ENCODE measurements at places on chromosomes 2 and 18.
A peak's percentile ranks its signal among the peaks of the same experiment; 100 is the strongest.

DNA sequence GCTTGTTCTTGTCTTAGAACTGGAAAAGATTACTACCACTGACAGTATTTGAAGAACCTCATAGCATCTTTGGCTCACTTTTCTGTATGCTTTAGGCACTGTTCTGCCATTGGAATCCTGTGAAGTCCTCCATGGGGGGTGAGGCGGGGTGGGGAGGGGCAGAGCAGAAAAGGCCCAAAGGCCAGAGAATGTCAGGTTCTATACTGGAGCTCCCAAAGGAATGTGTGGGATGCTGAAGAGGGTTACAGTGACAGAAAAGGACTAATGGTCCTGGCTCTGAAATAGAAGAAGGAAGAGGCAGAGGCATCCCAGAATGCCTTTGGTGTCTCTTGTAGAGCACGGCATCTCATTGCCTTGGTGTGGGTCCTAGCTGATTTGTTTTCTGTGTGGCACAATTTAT lies 141.9 kb downstream of the HAUS1 start:
- DNase-seq: no peak

- peak; percentile 91 for DNase-seq
These were observed 16.4 kb upstream of the MARCHF7 start for GRCh38 chr2:159695795-159696448.

DNA sequence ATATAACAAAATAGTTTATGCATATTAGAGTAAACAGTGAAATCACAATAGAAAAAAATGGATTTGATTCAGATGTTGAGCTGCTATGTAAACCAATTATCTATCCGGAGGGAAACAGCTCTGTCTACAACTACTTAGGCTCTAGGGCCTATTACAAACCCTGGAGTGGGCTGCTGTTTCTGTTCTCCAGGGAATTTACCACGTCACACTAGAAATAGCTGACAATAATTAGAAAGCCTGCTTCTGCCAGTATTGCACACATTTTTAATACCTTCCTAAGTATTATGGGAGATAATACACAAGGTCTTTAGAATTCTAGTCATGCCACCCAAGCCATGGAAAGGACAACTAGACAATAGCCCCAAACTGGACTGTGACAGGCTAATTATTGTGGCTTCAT lies 411.1 kb downstream of the FIGN start:
- DNase-seq: no peak

DNA sequence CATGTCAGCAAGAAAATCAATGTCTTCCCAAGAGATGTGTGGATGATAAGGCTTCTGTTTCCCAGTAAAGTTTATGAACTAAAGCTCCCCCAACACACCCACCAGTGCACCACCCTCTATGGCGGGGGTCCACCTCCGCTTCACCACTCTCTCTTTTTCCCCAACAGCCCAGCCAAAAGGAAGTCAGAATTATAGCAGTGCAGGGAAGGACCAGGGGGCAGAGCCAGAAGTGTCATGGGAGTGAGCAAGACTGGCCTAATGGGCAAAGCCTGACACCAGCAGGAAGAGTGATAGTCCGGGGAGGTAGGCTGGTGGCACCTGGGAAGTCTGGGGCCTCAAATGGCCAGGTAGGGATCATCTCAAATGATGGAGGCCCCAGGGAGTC lies 167.7 kb downstream of the ZFP36L2 start:
- DNase-seq: no peak

DNA sequence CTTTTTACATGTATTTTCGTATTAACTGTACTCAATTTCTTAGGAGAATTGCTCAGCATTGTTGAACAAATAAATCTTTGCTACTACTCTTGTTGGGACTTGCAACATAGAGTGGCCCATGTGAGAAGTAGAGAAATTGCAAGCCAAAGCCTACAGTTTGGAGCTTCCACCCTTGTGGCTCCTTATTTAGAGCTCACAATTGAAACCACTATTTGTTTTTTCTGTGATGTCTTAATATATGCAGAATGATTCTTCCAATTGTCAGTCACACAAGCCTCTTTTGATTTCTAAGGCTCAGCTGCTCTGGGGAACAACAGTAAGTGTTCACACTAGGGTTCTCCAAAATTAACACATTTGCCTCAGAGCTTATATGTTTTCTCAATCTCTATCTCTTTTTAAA lies 60.2 kb upstream of the GALNT13 start:
- no peak for DNase-seq

DNA sequence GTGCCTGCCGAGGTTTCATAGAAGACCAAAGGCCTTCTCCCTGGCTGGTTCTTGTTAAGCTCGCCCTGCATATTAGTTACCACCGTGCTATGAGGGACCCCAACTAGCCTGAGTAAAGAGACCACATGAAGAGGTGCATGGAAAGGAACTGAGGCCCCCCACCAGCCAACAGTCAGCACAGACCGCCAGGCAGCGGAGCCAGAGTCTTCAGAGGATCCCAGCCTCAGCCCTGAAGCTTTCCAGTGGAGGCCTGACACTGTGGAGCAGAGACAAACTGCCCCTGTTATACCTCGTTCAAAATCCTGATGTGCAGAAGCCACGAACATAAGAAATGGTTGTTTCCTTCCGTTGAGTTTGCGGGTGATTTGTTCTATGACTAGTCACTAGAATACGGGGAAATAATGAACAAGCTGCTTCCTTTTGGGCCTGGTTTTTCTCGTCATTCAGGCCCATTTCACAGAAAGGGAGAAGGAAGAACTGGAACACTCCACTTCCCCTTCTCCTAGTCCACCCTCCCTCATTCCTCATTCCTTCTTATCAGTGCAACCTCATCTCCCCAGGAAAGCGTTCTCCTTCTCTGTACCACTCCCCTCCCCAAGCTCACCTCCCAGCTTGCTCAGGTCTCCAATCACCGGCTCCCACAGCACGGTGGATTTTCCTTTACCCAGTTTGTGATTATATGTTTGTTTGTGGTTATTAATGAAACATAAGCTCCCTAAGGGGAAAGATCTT lies 3.0 kb upstream of the GLI2 start:
- DNase-seq: no peak

DNA sequence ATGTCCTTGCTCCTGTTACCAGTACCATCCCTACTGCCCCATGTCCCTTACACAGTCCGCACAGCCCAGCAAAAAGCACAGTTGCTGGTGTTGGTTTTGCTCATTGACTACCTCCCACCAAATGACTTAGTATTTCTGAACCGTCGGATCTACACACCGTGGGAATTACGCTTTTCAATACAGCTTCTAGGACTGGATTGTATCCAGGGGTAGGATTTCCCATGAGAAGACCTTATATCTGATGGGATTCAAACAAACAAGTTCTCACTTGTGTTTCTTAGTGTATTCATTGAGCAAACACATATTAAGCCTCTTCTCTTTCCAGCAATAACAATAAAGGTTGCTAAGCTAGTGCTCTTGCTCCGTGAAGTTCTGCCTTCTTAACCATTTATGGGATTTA lies 25.8 kb downstream of the TRAPPC12 start:
- DNase-seq: no peak

DNA sequence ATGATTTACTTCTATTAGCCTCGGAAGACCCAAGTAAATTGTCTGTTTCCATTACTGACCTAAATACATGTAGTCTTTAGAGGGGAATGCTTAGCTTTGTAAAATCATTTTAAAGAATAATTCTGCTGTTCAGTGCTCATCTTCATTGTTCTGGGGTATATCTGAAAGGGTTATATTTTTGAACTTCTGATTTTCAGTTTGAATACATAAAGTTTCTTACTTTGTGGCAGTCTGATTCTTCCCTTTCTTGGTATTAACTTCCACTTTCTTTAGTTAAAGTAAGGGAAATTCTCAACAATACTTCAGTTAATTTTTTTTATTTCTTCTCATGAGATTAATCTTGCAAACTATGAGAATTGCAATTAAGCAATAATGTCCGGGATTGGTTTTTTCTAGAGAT lies 148.4 kb downstream of the DOCK10 start:
- DNase-seq: no peak

- DNase-seq: no peak
These were observed 968.7 kb upstream of the ZEB2 start for GRCh38 chr2:145488571-145488970.

DNA sequence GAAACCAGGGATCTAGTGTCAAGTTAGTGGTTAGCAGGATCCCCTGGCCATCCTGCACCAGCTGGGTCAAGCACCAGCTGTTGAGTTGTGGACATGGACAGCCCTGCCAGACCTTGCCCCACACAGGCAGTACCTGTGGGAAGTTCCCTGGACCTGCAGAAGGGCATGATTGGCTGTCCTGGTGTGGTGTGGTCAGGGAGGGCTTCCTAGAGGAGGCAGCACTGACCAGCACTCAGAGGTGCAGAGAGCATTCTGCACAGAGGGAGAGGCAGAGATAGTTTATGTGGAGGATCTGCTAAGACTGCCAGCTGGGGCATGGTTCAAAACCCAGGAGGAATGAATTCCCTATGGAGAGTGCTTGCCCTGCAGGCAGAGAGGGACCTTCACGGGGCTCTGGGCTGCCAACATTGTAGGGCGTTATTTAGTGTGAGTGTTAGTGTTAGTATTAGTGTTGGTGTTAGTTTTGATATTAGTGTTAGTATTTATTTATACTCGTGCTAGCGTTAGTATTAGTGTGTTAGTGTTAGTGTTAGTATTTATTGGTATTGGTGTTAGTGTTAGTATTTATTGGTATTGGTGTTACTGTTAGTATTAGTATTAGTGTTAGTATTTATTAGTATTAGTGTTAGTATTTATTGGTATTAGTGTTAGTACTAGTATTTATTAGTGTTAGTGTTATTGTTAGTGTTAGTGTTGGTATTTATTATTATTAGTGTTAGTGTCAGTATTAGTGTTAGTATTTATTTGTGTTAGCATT lies 31.9 kb downstream of the TWIST2 start:
- no peak for DNase-seq

DNA sequence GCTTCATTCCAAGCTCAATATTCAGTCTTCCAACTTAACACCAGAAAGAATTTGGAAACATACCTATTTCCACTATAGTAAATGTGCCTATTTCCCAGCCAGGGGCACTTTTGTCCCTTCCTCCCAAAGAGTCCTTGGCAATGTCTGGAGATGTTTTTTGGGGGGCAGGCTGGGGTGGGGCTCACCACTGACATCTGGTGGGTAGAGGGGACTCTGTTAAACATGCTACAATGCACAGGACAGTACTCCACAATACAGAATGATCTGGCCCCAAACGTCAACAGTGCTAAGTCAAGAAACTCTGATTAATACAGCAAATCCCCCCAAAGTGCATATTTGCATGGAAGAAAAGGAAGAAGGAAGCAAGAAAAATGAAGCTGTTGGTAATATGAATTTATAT lies 61.7 kb downstream of the SMIM21 start:
- DNase-seq: no peak

GRCh38 chr2:146579147-146579930 lies 1265.5 kb upstream of the ACVR2A start:
- DNase-seq: no peak

DNA sequence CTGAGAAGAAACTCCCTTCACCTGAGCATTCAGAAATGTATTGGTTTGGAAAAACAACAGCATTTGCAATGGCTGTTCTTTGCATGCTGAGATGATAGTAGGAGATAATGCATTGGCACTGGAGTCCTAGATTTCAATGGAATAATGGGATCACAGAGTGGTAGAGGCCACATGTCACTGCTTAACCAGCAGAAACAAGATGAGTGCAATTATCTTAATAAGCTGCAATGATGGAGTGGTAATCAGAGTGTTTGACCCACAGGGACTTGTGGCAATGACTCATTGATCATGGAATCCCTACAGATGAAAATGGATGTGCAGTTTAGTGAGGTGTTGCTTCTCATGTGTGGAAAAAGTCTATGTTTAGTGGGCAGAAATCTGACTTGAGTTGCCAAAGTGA lies 218.8 kb upstream of the ZEB2 start:
- no peak for DNase-seq

DNA sequence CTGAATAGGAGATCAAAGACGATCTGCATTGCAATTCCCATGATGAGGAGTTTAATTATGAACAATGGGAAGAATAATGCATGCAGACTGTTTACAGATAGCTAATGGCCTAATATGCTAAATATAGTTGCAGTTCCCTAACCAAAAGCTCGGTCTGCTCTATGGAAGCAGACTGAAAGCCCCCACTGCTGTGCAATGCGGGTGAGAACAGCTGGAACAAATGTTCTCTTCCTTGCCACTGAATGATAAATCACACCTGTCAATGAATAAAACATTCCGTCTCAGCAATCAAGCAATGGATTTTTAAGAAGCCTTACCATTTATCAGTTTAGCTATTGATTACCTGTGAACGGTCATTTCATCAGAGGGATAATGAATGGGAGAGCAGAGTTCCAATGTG lies 704.5 kb upstream of the RAB6C start:
- DNase-seq: no peak

DNA sequence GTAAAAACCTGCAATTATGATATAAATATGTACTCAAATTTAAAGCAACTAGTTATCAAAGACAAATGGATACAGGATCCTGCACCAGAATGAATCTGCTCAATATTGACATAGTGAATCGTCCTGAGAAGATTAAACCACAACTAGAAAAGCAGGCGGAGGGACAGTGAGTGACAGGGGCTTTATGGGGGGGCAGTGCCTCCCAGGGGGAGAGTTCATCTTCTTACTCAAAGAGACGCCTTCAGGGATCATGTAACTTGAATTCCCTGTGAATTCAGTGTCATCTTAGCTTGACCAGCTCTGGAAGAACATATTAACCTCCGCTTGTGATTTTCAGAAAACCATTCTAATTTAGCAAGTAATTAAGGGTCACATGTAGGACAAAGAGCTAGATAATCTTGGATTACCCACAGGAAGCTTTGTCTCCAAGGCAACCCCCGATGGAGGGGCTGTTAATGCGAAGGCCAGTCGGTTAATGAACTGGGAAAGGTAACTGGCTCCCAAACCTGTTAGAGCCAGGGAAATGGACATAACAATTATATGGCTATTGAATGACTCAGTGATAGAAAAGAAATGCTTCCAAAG lies 17.4 kb upstream of the LMAN1 start:
- DNase-seq: no peak

DNA sequence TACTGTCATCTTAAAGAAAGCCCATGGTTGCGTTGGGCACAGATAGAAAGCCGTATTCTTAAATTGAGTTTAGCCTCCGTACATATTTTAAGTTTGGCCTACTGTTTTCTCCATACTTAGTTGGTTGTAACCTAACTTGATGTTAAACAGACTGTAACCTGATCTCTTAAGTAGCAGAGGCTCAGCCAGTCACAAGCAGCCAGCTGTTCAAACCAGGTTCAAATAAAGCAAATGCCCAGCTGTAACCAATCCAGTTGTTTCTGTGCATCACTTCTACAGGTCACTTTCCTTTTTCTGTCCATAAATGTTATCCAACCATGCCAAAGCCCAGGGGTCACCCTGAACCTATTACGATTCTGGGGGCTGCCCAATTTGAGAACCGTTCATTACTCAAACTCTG lies 10.0 kb upstream of the THADA start:
- no peak for DNase-seq

- no peak for DNase-seq
These were observed 160.9 kb upstream of the CCDC150 start for GRCh38 chr2:196478588-196478987.

- DNase-seq: no peak
These were observed 110.4 kb upstream of the FOSL2 start for GRCh38 chr2:28282248-28282647.

- no peak for DNase-seq
These were observed 208.7 kb downstream of the CYP26B1 start for GRCh38 chr2:71938659-71939587.

Data from MV-4-11 (cell line).